CD8-positive, alpha-beta T cell (primary cell): ENCODE measurements at places on chromosomes 5 and 9.

DNA sequence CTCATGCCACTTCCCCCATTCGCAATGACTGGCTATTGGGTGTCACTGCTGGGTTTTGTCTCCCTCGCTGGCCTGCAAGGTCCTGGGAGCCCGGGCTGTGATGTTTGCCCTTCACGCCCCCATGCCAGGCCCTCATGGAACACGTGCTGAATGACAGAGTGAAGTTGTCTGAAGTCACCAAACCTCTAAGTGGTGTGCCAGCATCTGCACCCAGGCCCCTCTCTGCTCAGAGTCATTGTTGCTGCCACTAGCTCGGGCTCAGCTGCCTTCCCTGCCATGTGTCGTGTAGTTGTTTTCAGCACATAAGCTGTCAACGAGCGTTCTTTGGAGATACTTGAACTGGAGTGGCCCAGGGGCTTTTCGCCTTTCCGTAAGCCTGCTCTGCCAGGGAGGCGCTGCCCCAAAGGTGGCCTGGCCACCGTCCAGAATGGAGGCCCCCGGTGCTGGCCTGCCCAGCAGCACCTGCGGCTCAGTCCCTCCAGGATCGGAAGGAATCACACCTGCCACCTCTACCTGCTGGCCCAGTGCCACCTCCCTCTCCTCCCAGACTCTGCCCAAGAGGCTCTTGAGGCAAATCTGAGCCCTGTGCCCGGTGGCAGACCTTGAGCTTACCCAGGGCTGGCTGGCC lies 250.1 kb downstream of the PBX3 start:
- DNase-seq = no peak

GRCh38 chr5:135537271-135537670 lies 1.5 kb upstream of the NEUROG1 start:
- DNase-seq = no peak

GRCh38 chr5:96080557-96080956 lies 118.9 kb upstream of the ELL2 start:
- DNase-seq = no peak

GRCh38 chr5:61586096-61587084 lies 254.3 kb downstream of the ZSWIM6 start:
- no peak for DNase-seq

- DNase-seq = no peak
These were observed 17.7 kb downstream of the LHX3 start for GRCh38 chr9:136187197-136187596.

DNA sequence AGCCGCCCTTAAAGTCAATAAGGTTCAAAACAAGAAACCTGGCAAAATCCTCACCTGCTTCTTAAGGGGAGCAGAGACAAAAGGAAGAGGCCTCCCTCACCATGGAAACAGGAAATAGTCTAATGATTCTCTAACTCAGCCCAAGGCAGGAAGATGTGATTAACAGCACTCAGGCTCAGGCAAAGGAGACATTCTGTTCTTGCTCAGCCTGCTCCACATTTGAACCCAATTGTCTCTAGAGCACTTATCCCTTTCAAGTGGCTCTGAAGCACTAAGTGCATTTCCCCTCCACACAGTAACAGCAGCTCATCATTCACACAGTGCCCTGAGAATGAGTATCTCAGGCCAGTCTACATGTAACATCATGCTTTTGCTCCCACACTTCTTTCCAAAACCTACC lies 72.3 kb downstream of the NIPSNAP3B start:
- DNase-seq = no peak
